Fibroblast of skin of right biceps (primary cell): ENCODE measurements at places on chromosomes 6 and 20.

DNA sequence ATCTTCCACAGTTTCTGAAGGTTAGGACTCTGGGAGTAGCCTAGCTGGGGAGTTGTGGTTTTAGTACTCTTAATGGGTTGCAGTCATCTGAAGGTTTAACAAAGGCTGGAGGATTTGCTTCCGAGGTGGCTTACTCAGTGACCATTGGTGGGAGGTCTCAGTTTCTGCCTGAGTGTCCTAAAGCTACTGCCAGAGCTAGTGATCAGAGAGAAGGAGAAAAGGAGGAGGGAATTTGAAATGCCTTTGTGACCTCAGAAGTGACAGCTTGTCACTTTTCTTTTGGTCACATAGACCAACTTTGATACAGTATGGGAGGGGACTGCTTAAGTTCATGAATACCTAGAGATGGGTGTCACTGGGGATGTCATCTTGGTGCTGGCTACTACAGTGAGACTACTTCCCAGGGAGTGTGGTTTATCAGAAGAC, 41.3 kb downstream of the NCOA3 start:
- DNase-seq: peak; percentile 47

- peak; percentile 66 for DNase-seq
Observed at GRCh38 chr6:17869010-17869752, 118.3 kb downstream of the KIF13A start.

DNA sequence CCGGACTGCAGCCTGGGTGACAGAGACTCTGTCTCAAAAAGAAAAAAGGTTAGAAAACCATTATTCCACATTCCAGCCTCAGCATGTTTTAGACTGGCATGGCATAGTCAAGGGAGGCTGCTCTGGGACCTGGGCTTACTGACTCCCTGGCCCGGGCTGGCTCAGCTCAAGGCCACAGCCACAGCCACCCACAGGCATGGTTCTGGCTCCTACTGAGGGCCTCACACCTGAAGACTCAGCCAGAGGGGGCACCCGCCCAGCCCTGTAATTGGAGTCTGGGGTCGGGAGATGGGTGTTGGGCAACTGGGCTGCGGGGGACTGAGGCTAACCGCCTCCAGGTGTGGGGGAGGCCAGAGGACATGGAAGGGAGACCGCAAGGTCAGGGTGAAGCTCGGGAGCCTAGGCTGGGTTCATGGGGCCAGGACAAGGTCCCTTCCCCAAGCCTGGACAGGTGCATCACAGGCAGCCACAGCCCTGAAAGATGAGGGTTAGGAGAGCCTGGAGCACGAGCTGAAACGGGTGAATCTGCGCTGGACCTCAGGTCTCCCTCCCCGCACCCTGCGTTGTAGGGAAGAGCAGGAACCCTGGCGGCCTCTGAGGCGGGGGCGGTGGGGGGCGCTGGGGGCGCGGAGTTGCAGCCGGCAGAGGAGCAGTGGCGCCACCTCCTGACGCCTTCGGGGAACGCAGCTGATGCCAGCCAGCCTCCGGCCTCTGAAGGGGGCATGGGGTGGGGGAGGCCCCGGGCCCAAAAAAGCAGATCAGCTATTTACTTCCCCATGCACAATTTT, 67.7 kb upstream of the SRSF6 start:
- DNase-seq: no peak

GRCh38 chr6:20180935-20181334, 31.3 kb downstream of the MBOAT1 start:
- no peak for DNase-seq

- no peak for DNase-seq
Observed at GRCh38 chr6:118864341-118865099, 29.4 kb upstream of the ASF1A start.

- DNase-seq: peak; percentile 79
Observed at GRCh38 chr6:14216946-14217684, 99.5 kb downstream of the CD83 start.

- DNase-seq: peak; percentile 94
Observed at GRCh38 chr20:34907616-34908469, 31.4 kb downstream of the ACSS2 start.

- peak; percentile 57 for DNase-seq
Observed at GRCh38 chr20:54219751-54220426, 12.0 kb downstream of the PFDN4 start.

GRCh38 chr6:15516923-15517560, 145.8 kb downstream of the DTNBP1 start:
- no peak for DNase-seq

DNA sequence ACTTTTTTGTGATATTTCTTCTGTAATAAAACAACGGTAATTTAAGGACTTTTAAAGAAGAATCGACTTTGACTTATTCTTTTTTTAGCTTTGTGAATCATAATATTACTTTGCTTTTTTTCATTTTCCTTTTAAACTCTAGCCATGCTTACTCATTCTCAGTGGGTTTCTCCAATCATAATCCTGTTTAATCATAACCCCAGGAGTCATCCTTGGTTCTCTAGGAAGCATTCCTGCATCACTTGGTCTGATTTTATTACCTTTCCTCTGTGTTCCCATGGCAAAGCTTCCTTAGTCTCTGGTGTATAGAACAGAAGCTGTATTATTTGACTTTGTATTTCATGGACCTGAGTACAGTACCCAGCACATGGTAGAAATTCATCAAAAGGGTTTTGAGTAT, 223.5 kb downstream of the CDKAL1 start:
- DNase-seq: peak; percentile 75

DNA sequence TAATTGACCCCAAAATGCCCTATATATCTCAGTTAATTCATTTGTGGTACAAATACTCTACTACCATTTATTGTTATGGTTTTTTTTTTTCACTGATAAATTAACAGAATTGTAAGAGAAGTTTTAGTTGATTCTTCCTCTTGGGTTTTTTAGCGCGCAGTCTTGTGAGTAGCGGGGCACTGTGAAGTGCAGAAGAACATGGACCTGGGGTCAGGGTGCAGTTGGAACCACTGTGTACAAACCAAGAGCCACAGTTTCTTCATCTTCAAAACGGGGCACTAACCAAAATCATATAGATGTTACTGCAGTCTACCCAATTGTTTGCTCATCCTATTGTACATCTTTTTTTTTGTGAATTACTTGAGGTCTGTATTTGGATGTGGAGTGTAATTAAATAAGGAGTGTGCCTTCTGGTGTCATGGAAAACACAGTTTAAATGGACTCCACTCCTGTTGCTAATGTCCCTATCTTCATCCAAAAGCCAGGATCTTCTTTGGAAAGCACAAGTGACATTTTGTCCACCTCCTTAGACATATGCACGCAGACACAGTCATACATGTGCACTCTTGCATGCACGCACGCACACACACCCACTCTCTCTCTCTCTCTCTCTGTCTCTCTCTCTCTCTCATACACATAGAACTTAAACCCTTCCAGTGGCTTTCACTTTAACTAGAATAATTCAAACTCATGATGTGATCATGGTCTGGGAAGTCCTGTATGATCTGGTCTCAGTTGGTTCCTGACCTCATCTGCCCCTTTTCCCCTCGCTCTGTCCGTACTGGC, 51.5 kb downstream of the AFDN start:
- no peak for DNase-seq

DNA sequence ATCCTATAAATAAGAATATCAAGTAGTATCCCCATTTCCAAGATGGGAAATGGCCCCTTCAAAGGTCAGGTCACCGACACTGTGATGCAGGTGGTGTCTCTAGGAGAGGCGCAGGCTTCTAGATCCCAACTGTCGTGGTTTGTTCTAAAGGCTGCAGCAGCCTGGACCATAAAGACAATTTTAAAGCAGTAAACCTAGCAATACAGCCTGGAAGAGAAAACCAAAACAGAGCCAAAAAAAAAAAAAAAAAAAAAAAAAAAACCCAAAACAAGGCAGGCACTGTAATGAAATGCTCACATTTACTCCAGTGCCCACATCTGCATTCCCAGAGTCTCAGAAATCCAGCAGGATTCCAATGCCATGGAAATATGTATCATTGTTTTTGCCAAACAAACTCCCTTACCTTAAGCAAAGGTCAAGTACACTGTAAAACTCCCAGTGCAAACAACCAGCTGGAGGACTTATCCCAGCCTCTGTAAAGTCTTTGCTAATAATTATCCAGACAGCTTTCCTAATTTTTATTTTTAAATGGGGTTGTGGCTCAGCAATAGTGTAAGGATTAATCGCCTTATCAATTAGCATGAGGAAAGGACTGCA, 98.2 kb downstream of the PSMG4 start:
- DNase-seq: no peak

DNA sequence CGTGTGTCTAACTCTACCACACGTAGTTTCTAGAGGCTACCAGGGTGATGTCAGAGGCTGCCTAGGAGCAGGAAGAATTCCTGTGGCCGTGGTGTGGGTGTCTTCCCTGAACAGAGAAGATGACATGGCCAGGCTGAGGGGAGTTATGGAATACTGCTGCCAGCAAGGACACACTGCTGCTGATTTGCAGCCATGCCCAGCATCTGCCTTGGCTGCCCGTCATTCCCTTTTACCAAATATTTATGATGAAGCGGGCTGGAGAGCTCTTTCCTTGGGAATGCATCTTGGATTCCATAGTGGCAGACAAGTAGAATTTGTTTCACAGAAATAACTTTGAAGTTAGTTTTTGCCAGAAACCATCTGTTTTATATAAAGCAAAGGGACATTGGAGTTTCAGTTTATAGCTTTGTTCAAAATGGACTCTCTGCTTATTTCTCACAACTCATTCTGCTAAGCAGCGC, 80.8 kb upstream of the VSTM2L start:
- DNase-seq: peak; percentile 94

DNA sequence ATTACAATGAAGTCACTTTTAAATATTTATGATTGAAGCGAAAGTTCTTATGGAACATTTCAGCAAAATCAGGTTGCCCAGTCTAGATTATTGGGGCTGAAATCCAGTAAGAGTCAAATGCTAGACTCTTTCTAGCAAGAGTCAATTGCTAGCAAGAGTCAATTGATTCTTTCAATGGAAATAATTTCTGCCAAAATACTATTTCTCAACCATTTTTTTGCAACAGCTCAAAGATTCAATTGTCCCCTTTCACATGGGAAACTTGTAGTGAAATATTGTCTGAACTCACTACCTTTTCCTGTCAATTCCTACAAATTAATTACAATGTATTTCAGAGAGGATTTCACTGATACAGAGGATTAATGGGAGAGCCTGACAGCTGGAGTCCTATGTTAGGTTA, 78.3 kb downstream of the MAP7 start:
- DNase-seq: no peak

DNA sequence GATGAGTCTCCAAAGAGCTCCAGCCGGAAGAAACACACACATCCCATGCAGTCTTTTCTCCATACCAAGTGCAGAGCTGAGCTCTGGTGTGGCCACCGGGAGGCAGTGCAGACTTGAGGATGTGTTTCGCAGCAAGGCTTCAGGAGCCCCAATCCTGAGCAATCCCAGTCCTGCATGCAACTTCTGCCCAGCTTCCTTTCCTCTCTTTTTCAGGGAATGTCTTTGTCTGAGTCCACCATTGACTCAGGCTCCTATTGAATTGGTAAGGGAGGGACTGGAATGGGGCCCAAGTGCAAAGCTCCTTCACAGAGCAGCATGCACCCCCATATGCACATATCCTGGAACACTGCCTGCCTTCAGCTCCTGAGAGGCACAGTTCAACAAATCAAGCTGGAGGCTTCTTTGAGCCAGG, 50.5 kb upstream of the ASIP start:
- DNase-seq: peak; percentile 87

- DNase-seq: peak; percentile 51
Observed at GRCh38 chr20:54043076-54043967, 27.1 kb downstream of the BCAS1 start.

GRCh38 chr6:127971945-127972391, 71.1 kb upstream of the THEMIS start:
- DNase-seq: peak; percentile 86

DNA sequence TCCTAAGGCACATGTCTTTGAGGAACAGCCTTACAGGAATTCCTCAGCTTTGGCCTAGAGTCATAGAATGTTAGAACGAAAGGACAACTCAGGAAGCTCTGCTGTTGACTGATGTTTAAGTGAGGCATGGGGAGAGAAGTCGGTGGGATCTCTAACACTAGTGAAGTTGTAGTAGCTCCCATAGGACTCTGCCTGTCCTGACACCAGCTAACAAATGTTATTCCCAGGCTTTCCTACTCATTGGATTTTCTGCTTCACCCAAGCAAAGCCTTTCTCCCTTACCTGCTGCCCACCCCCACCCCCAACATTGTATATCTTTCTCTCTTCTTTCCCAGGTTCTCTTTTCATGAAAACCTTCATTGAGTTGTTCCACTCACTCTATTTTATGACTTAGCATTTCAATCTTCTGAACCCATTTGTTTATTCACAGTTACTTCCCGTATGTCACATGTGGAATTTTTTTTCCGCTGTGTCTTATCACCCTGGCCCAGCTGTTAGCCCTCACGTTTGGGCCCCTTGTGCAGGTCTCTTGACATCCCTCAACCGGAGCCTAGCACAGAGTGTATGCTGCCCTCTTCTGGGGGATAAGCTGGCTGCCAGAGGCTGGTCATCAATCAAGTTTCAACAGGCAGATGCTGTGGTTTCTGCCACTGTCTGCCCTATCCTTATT, 39.2 kb upstream of the RNF8 start:
- peak; percentile 43 for DNase-seq

- peak; percentile 24 for DNase-seq
Observed at GRCh38 chr20:46894971-46895905, 595 bp downstream of the EYA2 start.

- DNase-seq: no peak
Observed at GRCh38 chr6:127289934-127290333, 23.3 kb downstream of the RNF146 start.

GRCh38 chr6:7142228-7142801, 34.6 kb downstream of the RREB1 start:
- no peak for DNase-seq

DNA sequence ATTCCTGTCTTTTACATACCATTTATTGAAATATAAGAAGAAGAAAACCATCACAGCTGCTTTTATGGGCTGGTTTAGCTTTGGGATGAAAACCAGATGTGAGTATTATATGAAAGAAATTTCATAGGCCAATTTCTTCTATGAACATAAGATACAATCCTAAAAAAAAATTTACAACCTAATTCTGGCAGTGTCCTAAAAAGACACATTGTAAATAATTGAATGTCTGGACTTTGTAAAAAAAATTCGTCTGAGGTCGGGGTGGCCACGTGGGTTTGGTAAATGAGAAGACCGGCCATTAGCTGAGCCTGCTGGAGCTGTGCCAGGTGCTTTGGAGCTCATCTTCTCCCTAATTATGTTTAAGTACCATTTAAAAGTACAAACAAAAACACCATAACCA, 26.8 kb downstream of the DACT2 start:
- no peak for DNase-seq

DNA sequence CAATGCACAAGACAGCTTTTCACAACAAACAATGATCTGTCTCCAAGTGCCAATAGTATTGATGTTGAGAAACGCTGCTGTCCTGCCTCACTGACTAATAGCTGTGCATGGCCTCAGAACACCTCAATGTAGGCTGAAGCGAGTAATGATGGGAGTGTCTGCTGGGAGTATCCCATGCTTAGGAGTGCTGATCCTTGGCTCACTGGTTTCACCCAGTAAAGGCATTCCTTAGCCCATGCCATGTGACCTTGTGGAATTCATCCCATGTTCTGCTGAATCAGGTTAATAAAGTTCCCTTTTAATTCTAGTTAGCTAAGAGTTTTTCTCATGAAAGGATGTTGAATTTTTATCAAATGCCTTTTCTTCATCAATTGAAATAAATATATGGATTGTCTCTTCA, 3.8 kb upstream of the WFDC12 start:
- DNase-seq: no peak
